Activated CD4-positive, alpha-beta memory T cell treated with anti-CD3 and anti-CD28 coated beads, Interleukin-2, amount 10 ng/mL, durations not matched to agents 7 days and 5 days (primary cell): ENCODE measurements at places on chromosomes 1 and 21. TPM values are rescaled to one million over a fixed set of nuclear protein-coding genes. Genes with fewer than 3 reads are reported as not detected.

DNA sequence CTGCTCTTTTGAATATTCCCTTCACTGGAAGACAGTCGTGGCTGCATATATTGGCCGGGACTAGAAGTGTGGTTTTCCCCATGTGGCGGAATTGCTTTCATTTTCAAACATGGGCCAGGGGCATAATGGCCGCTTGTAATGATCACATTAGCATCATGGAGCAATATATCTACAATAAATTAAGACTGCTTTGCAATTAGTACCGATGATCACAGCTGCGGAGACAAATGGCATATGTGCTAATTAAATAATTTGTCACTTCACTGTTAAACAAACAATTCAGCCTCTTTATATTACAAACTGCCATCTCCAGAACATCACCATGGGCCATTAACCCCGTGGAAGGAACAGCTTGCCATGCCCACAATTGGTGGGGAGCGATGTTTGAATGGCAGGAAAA lies 68.2 kb upstream of the OLIG2 start:
- H3K4me3 ChIP-seq: no peak overlapping the region
- H3K27ac ChIP-seq: no peak overlapping the region

Gene VAMP4
- total RNA-seq: 31.5 TPM

DNA sequence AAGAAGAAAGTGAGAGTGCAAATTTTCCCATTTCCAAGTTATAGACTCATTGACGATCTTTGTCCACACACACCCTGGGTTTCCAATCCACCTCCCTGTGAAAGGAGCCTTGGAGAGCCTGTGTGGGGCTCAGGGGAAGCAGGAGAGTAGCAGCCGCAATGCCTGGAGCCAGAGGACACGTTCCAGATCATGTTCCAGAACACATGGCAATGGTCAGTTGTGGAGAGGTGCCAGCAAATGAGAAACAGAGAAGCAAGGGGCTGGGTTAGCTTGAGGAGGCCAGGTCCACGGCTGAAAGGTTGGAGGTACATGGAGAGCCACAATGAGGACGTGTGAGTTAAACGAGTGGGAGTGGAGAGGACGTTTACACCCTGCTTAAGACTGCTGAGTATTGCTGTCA lies 33.0 kb upstream of the SIPA1L2 start:
- no peaks in the 10 kb centered on the region for H3K36me3 ChIP-seq
- peaks cover 1% of the 10 kb centered on the region for H3K4me1 ChIP-seq
- no peak for DNase-seq
- peaks cover 10% of the 10 kb centered on the region for H3K27me3 ChIP-seq
- H3K4me3 ChIP-seq: no peak overlapping the region
- no peak overlapping the region for H3K27ac ChIP-seq

GRCh38 chr1:220426989-220427388 lies 100.9 kb upstream of the MARK1 start:
- peaks cover 5% of the 10 kb centered on the region for H3K4me1 ChIP-seq
- no peak overlapping the region for H3K4me3 ChIP-seq
- H3K27me3 ChIP-seq: peaks cover 7% of the 10 kb centered on the region

- H3K4me1 ChIP-seq: no peaks in the 10 kb centered on the region
- no peaks in the 10 kb centered on the region for H3K36me3 ChIP-seq
- no peak for DNase-seq
- no peak overlapping the region for H3K27ac ChIP-seq
- peaks cover 2% of the 10 kb centered on the region for H3K27me3 ChIP-seq
- no peak overlapping the region for H3K4me3 ChIP-seq
Measured at GRCh38 chr1:48524892-48525467, 53.0 kb upstream of the SPATA6 start.

DNA sequence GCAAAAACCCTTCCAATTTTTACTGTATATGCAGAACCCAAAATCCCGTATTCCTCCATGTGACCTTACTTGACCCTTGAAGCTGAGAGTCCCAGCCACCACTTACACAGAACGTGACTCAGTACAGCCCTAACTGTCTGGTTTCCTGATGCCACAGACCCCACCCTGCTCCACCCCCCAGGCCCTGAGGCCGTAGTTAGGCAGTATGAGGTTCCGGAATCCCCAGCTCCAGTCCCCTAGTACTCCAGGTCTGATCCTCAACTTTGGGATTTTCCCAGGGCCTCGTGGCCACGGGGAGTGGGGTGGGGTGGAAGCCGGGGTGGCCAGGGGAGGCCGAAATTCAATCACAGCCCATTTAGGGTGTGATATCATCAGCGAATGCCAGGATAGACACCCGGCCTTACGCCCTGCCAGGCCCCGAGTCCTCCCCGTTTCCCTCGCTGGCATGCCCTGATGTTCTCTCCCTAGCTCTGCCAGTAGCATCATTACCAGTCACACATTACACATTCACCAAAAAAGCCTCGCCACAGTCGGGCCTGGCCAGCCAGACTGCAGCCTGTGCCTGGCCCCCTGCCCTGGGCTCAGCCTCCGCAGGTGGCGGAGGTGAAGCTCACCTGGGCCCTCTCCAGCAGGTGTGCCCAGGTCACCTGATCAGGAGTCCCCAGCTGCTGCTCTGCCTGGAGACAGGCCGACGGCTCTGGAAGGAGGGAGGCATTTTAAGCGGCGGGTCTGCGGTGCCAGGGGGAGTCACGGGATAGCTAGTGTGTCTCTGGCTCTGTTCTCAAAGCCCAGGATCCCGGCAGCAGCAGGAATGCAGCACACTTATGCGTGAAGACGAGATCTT lies 70.8 kb downstream of the SCCPDH start:
- no peak overlapping the region for H3K27ac ChIP-seq
- H3K36me3 ChIP-seq: no peaks in the 10 kb centered on the region
- H3K4me1 ChIP-seq: no peaks in the 10 kb centered on the region

Gene LEPR
- 4.2 TPM for total RNA-seq

DNA sequence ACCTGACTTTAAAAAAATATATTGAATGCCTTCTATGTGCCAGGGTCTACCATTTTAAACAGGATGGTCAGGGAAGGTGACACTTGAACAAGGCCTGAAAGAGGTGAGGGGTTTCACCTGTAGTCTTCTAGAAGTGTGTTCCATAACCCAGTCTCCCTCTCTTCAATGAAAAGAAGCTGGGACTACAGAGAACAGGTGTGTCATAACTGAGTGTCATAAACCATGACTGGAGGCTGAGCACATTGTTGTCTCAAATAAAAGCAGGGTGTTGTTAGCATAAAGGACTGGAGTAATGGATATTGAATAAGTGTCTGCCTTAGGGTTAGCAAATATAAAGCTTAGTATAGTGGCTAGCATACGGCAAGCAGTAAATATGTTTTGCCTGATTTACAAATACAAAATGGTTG lies 65.4 kb downstream of the SYDE2 start:
- peaks cover 4% of the 10 kb centered on the region for H3K27me3 ChIP-seq
- H3K36me3 ChIP-seq: no peaks in the 10 kb centered on the region
- H3K4me1 ChIP-seq: peaks cover 3% of the 10 kb centered on the region
- DNase-seq: no peak
- no peak overlapping the region for H3K27ac ChIP-seq
- H3K4me3 ChIP-seq: no peak overlapping the region

DNA sequence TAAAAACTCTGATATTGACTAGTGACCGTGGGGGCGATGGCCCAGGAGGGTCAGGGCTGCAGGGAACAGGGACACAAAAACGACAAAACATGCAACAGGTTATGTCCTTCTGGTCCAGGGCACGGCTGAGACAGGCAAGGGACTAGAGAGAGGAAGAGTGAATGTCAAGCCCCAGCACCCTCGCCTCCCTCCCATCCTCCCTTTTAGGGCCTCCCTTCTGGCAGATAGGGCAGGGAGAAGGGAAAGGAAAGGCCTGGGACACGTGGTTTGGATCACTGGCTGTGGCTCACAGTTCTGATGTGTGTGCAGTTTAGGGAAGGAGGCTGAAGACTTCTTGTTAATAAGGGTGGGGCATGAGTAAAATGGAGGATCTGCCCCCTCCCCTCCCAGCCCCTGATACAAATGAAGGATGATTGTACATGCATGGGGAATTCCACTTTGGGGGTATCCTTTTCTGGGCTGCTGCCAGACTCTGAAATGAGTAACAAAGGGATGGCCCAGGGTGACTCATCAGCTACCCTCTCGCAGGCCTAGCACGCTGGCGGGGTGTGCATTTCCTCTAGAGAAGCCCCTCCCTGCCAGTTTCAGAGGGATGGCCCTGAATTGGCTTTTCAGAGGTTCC lies 14.2 kb downstream of the CAPN2 start:
- DNase-seq: peak; percentile 88
- peaks cover 81% of the 10 kb centered on the region for H3K4me1 ChIP-seq
- H3K27me3 ChIP-seq: no peaks in the 10 kb centered on the region
- peak overlapping the region; percentile 69 for H3K4me3 ChIP-seq
- H3K27ac ChIP-seq: peak overlapping the region; percentile 89
- H3K36me3 ChIP-seq: peaks cover 86% of the 10 kb centered on the region

DNA sequence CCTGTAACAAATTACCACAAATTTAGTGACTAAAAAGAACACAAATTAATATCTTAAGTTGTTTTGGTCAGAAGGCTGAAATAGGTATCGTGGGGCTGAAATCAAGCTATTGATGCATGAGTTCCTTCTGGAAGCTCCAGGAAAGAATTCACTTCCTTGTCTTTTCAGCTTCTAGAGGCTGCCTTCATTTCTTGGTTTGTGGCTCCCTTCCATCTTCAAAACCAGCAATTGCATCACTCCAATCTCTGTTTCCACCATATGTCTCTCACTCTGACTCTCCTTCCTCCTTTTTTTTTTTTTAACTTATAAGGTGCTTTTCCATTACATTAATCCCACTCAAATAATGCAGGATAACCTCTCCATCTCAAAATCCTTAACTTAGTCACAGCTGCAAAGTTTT lies 78.4 kb downstream of the OLFM3 start:
- no peak for DNase-seq
- H3K36me3 ChIP-seq: no peaks in the 10 kb centered on the region
- H3K4me1 ChIP-seq: no peaks in the 10 kb centered on the region

DNA sequence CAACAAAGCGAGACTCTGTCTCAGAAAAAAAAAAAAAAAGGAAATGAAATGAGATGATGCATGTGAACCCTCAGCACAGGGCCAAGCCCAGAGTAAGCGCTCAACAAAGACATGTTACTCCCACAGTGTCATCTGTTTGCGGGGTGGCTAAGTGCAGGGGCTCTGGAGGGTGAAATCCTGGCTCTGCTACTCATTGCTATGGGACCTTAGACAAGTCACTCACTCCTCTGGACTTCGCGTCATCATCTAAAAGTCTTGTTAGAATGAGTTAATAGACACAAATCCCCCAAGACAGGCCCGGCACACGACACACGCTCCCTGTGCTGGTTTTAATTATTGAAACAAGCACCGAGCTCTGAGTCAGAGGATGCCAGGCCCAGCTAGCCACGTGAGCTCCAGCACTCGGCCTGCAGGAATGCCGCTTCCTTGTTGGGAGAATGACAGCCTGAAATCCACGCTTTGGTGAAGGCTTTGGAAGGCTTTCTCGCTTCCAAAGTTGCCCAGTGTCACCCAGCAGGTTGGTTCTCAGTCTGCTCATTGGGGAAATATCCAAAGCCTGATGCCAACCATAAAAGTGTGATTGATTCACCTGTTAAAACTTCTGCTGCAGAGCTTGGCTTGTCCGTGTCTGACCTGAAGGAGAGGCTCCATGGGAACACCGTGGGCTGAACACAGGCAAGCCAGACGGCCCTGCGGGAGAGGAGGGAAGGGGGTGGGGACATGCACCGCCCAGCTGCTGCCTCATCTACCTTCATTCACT lies 36.7 kb upstream of the TARDBP start:
- H3K27ac ChIP-seq: no peak overlapping the region
- no peak overlapping the region for H3K4me3 ChIP-seq
- H3K4me1 ChIP-seq: peaks cover 4% of the 10 kb centered on the region
- DNase-seq: no peak
- peaks cover 19% of the 10 kb centered on the region for H3K27me3 ChIP-seq

Gene CFHR4
- not detected for total RNA-seq

- no peak for DNase-seq
- no peak overlapping the region for H3K4me3 ChIP-seq
- H3K27me3 ChIP-seq: peaks cover 59% of the 10 kb centered on the region
- peaks cover 19% of the 10 kb centered on the region for H3K4me1 ChIP-seq
- no peaks in the 10 kb centered on the region for H3K36me3 ChIP-seq
- H3K27ac ChIP-seq: no peak overlapping the region
Measured at GRCh38 chr1:147579934-147580537, 38.7 kb downstream of the BCL9 start.
